ENCODE measurements at places on chromosomes 13 and 19.

- peak; percentile 40 for DNase-seq
Observed at GRCh38 chr19:45667620-45668341, at the start of gene GIPR. TSS of gene GIPR (plus strand) at chr19:45668221. CDS start at chr19:45669521, 1,300 bp downstream.

GRCh38 chr19:44841231-44841630 lies 4.9 kb upstream of the NECTIN2 start:
- no peak for DNase-seq

DNA sequence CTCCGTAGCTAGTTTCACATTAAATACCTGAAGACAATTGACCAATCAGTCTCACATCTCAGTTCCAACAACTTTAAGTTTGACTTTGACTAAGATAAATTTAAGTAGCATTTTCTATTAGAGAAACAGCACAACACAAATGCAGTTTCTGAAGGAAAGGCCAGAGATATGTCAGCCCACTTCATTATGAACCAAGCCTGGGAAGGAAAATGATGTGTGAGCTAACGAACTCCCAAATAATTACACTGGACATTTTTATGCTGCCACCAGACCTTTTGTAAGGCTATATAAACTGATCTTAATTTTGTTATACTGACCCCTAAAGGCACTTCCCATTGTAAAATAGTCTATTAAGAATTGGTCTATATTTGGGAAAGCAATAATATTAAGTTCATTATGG lies 57.9 kb upstream of the DACH1 start:
- DNase-seq = no peak

- DNase-seq = no peak
Observed at GRCh38 chr19:17376935-17377600, at the start of gene PLVAP. TSS of gene PLVAP (minus strand) at chr19:17377342. CDS start at chr19:17377288, 54 bp downstream.

DNA sequence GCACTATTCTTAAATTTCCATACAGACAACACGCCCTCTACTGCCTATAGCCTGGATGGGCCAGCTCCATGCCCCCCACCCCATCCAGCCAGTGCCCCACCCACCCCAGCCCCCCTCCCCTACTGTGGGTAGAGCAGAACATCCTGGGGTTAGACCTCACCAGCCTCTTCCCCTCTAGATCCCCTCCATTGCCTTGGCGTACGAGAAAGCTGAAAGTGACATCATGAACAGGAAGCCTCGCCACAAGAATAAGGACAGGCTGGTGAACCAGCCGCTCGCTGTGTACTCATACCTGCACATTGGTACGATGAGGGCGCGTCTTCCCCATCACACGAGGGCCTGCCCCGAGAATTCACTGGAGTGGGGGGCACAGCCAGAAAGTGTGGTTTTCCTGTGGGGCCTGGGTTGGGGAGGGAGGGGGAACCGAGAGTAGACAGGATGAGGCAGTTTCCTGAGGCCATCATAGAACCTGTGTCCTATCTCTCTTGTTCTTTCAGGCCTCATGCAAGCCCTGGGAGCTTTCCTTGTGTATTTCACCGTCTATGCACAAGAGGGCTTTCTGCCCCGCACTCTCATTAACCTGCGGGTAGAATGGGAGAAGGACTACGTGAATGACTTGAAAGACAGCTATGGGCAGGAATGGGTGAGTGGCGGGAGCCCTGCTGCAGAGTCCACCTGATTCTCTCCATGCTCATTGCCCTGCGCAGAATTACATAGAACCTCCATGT lies 29.1 kb downstream of the ATP12A start:
- peak; percentile 73 for DNase-seq

DNA sequence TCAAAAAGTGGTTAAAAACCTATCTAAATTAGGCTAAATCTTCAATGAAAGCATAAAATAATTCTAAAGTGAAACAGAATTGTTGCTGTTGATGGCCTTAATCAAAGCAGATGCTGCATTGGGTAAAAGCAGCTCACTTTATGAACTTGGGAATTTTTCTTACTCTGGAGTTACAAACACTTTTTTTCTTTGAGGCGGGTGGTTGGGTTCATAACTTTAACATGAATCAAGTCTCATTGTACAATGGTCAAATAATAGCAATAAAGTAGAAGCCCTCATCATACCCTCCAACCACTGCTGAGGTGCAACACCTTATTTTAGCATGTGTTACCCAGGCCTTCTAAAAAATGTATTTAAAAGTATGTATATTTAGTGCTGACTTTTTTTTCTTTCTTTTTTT lies 29.1 kb downstream of the NUP58 start:
- DNase-seq = no peak

GRCh38 chr13:104045907-104046306 lies 979.7 kb upstream of the SLC10A2 start:
- DNase-seq = no peak

- no peak for DNase-seq
Observed at GRCh38 chr19:55398200-55398925, 9.2 kb downstream of the UBE2S start.

GRCh38 chr13:95480131-95480545 lies 72.4 kb upstream of the CLDN10 start:
- DNase-seq = no peak

- no peak for DNase-seq
Observed at GRCh38 chr13:38630780-38631179, 56.1 kb upstream of the FREM2 start.

- no peak for DNase-seq
Observed at GRCh38 chr13:21930536-21930935, 259.7 kb downstream of the FGF9 start.

GRCh38 chr19:33644284-33644836 lies 22.6 kb downstream of the CHST8 start:
- DNase-seq = no peak

- DNase-seq = no peak
Observed at GRCh38 chr13:107642831-107643230, 572.5 kb downstream of the LIG4 start.

GRCh38 chr19:35474104-35474503 lies 16.2 kb downstream of the KRTDAP start:
- DNase-seq = no peak

- DNase-seq = no peak
Observed at GRCh38 chr13:51091839-51092238, 19.2 kb downstream of the C13orf42 start.

GRCh38 chr19:35963514-35963913 lies 27.3 kb downstream of the LRFN3 start:
- no peak for DNase-seq

DNA sequence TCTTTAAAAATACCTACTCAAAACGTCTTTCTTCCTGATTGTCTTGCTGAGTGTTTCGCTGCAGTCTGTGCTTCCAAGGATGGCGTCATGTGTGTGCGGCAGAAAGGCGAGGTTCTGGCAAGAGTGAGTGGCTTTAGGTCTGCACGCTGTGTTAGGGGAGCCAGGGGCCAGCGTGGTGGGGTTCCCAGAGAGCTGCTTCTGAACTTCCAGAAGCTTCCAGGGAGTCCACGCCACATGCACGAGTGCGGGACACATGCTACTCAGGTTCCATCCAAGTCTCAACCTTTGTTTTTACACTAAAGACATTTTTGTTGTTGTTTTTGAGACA lies 67.9 kb downstream of the ATP11A start:
- no peak for DNase-seq

- no peak for DNase-seq
Observed at GRCh38 chr19:47469719-47470118, 2.0 kb downstream of the SLC8A2 start.

GRCh38 chr13:95275322-95276036 lies 25.8 kb downstream of the ABCC4 start:
- DNase-seq = no peak

- no peak for DNase-seq
Observed at GRCh38 chr13:26053418-26053980, 1.7 kb upstream of the SHISA2 start.

DNA sequence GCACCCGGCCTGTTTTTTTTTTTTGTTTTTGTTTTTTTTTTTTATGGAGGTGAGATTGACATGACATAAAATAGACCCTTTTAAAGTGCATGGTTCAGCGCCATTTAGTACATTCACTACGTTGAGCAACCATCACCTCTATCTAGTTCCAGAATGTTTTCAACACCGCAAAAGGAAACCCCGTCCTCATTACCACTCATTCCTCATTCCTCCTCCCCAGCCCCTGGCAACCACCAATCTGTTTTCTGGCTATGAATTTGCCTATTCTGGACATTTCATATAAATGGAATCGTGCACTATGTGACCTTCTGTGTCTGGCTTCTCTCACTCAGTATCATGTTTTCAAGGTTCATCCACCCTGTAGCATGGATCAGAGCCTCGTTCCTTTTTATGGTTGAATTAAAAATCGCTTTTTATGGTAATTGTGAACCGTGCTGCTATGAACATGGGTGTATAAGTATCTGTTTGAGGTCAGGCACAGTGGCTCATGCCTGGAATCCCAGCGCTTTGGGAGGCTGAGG lies 9.9 kb upstream of the ADGRE5 start:
- DNase-seq = no peak

All from CD4-positive, alpha-beta T cell treated with Interleukin-6 at 100 ng/mL for 8 hours (primary cell).